Testis (tissue), 5 donors: ENCODE measurements at places on chromosomes 6 and 20. TPM values are rescaled to one million over a fixed set of nuclear protein-coding genes. Genes with fewer than 3 reads are reported as not detected.
A peak's percentile ranks its signal among the peaks of the same experiment; 100 is the strongest.

Gene EYA2
- 16.2 TPM for polyA plus RNA-seq

Gene CRISP3
- not detected for polyA plus RNA-seq

Gene PDE10A
- 22.0 TPM for polyA plus RNA-seq

Gene MTCH1
- 157 TPM for polyA plus RNA-seq

GRCh38 chr20:62806383-62807050 lies 1.9 kb downstream of the OGFR start:
- DNase-seq: no peak

DNA sequence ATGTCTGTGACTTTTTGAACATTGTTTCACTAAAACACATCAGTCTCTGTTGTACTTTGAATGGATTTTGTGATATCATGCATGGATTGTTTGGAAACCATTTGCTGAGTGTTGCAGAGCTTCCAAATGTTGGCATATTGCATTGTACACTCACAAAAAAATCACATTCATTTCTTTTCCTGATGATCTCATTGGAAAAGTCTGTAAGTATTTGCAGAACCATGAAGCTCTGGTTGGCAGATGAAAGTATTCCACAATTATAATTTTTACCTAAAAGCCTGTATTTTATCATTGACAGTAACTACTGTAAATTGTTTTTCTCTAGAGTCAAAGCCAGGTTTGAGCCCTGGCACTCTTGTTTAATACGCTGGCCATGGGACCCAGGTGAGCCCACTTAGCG lies 42.1 kb downstream of the VAPB start:
- DNase-seq: no peak

- DNase-seq: no peak
Observed at GRCh38 chr6:3480009-3480408, 23.2 kb upstream of the SLC22A23 start.

DNA sequence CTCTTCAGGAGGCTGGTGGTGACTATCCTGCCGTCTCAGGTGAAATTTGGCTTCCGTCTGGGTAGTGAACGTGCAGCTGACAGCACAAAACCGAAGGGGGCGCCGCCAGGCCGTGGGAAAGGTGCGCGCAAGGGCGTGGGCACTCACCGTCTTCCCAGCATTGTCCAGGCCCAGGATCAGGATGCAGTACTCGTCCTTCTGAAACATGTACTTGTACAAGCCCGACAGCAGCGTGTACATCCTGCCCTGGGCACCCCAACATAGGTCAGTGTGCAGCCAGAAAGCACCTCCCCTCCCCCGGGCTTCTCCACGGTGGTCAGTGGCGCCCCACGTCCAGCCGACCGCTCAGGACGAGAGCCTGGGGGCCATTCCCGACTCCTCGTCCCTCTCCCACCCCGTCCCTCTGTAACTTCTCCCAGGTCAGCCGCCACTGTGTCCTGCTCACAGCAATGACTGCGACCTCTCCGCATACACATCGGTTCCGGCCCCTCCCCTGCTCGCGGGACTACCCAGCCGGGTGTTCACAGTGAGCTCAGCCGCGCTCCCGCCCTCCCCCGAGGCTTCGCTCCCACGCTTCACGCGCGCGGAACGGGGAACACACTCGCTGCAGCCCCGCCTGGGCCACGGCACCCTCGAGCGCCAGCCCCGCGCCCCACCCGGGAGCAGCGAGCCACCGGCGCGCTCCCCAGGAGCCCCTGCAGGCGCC lies 771 bp downstream of the ARFRP1 start:
- DNase-seq: peak; percentile 71

GRCh38 chr6:34520645-34521462 lies 35.3 kb downstream of the SPDEF start:
- DNase-seq: no peak

- no peak for DNase-seq
Observed at GRCh38 chr6:118808793-118809638, 84.9 kb upstream of the ASF1A start.

DNA sequence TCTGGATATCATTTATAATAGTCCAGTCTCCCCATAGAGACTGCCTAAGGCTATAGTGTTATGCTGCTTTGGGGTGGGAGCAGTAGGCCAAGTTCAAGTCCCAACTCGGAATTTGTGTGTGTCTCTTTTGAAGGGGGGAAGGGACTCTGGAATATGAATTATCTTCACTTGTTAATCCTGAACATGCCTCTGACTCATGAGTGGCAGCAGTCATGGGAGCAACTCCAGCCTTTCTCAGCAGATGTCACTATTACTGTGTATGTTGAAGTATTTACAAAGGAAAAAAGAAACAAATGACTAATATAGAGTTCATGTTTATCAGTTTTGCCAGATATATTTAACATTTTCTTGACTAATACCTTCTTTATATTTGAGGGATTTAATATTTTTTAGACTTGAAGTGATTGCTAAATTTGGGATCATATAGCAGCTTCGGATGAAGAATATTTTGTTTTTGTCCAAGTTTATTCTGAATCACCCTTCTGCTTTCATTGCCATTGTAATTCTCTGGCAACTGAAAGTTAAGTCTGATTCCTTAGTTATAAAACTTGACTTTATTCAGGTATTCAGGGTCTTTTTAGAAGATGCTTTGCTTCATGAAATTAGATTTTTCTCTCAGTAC lies 23.4 kb downstream of the FAM217A start:
- DNase-seq: peak; percentile 51
